ENCODE measurements at places on chromosomes 7 and 10. TPM values are rescaled to one million over a fixed set of nuclear protein-coding genes. Genes with fewer than 3 reads are reported as not detected.

Gene RHOBTB1
- 23.9 TPM for total RNA-seq

Gene CCDC126
- total RNA-seq = 15.8 TPM

Gene FAM180A
- 0.43 TPM for total RNA-seq

Gene IFIT3
- 4.5 TPM for total RNA-seq

Gene KIF11
- total RNA-seq = 19.2 TPM

Gene CYP2C19
- not detected for total RNA-seq

Gene RPP30
- total RNA-seq = 58.4 TPM

Gene MSS51
- total RNA-seq = 0.40 TPM

Gene MSMB
- total RNA-seq = not detected

Gene HOXA9
- total RNA-seq = not detected

Gene GTPBP4
- 71.1 TPM for total RNA-seq

DNA sequence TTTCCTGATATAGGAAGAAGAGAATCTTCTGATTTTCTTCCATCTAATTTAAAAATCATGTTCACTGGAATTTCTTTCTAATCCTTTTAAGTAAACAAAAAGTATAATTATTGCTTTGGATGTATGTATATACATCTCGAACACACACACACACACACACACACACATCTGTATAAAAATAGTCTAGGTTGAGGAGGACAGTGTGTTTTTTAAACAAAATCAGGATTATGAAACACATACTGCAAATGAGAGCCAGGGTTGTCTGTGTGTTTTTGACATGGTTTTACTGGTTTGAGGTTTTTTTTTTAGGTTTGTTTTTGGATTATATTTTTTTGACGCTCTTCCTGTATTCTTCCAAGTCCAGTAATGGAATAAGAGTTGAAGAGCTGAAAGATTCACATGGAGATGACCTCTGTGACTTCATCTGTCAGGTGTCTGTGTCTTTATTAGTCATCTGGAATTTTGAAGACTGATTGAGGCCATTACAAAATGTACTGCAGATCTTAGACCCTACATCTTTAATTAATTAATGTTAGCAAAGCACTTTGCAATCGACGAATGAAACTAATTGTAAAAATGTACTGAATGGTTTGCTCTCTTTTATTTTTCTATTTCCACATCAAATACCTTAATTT is 237.1 kb downstream of the SUGCT start:
- no peak for DNase-seq

DNA sequence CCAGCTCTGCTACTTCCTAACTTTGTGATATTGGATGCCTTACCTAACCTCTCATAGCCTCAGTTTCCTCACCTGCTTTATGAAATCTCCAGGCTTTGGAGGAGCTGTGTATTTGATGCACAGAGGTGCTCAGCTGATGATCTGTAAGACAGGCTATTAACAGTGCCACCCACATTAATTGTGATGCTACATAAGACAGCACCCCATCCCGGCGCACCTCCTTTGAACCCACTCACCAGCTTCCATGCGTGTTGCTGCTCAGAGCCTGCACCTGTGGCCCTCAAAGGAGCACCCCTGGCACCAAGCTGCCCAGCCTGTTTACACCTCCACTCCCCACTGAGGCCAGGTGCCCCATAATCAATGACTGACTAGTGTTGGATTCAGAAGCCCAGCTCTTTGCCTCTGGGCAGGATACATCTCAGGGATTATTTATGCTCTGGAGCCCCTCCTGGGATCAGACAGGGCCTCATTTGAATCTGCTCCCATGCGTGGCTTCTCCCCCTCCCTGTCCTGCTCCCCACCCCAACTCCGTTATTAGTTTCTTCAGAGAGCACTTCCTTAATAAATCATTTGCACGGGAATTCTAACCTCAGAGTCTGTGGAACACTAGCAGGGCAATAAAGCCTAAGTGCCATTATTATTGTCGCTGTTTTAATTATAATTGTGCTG is 87.7 kb downstream of the GFRA1 start:
- no peak for DNase-seq

GRCh38 chr7:75981453-75982305 is 12.7 kb downstream of the TMEM120A start:
- no peak for DNase-seq

DNA sequence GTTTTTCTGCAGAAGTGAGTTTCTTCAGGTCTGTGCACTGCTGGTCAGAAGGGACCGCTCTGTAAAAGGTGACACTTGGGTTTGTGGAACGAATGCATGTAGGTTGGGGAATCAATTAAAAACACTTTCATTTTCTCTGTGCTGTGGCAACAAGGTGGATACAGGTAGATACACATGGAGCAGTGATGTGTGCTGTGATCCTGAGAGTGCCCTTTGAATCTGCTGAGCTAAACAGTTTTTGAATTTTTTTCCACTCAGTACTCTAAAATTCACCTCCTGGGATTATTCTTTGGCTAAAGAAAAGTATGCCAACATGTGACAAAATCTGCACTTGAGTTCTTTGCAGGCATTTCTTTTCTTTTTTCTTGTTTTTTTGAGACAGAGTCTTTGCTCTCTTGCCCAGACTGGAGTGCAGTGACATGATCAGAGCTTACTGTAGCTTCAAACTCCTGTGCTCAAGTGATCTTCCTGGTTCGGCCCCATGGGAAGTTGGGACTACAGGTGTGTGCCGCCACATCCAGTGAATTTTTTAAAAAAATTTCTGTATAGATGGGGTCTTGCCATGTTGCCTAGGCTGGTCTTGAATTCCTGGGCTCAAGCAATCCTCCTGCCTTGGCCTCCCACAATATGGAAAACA is 338.9 kb downstream of the EXOC4 start:
- no peak for DNase-seq

DNA sequence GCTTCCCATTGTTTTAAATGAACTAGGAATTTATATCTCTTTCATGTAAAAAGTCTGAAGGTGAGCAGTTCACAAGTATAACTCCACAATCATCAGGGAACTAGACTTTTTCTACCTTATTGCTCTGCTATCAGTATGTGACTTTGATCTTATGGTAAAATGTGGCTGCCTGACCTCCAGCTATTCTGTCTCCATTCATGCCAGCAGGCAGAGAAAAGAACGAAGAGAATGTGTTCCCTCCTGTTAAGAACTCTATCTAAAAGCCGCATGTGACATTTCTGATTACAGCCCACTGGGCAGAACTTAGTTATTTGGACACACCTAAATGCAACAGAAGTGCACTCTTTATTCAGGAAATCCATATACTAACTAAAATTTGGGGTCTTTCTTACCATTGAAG is 102.8 kb upstream of the MBL2 start:
- DNase-seq = no peak

- peak; percentile 89 for DNase-seq
These were observed 1.3 kb upstream of the GRK5 start for GRCh38 chr10:119205894-119206602.

- DNase-seq = no peak
These were observed 104.3 kb downstream of the AHR start for GRCh38 chr7:17402628-17403278.

DNA sequence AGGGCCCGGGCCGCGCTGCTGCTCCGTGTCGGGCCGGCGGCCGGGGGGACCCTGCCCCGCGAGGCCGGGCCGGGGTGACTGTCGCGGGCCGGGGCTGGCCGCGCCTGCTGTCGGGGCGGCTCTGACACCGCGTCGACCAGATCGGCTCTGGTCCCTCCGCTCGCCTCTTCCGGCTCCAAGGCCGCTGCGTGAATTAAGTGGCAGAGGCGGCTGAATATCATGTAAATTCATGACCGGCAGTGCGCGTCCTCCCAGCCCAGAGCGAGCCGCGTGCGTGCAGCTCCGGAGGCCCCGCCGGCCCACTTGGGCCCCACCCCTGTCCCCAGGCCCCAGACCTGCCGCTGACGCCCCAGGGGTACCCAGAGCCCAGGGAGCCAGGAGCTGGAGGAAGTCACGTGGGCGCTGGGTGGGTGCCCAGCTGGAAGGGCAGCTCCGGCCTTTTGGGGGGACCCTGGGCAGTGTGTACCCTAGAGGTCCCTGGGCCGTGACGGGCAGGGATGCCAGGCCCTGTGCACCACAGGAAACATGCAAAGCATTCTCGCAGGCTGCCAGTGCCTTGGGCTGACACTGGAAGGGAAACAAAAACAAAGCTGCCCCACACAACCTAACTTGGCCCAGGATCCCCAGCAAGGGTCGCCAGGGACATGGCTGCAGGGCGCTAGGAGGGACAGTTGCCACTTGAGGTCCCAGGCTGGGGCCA is 584.0 kb upstream of the MKI67 start:
- DNase-seq = no peak

- DNase-seq = no peak
These were observed 5.6 kb downstream of the NPC1L1 start for GRCh38 chr7:44535348-44536064.

- DNase-seq = no peak
These were observed 64.3 kb downstream of the ZRANB1 start for GRCh38 chr10:125006188-125006680.

- DNase-seq = no peak
These were observed 15.5 kb downstream of the HIF1AN start for GRCh38 chr10:100551196-100551595.

GRCh38 chr7:43443381-43443780 is 139.5 kb upstream of the STK17A start:
- DNase-seq = no peak

- no peak for DNase-seq
These were observed 72.6 kb upstream of the ZMIZ1 start for GRCh38 chr10:78995987-78996791.

DNA sequence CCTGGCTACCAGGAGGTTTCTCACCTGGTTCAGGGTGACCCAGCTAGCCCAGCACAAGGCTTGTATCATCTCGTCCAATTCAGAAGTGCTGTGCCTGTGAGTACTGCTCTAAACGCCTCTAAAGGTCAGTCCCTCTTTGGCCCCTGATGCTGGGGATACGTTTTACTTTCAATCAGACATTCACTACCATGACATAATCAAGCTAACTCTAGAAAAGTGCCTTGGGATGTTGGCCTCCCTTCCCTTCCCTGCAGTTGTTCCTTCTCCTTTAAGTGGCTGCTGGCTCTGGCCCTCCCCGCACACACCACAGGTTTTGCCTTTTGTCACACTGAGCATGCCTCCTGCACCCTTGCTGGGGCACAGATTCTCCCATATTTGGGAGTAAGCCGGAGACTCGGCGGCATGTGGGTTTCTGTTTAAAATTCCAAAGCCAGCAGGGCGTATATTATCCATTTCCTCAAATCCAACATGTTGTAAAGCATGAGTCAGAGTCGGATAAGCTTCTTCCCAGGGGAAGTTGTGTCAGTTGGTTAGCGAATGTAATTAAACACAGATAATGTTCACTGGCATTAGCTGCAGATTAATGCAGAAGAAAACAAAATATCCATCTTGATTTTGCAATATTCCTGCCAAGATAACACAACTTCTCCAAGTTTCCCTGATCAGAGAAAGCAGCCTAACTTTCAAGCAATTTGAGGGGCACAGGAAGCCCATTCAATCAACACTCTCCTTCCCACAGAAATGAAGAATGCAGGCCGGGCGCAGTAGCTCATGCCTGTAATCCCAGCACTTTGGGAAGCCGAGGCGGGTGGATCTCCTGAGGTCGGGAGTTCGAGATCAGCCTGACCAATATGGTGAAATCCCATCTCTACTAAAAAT is 31.8 kb upstream of the VCL start:
- DNase-seq = peak; percentile 66

GRCh38 chr10:8034466-8035005 is 20.0 kb upstream of the GATA3 start:
- DNase-seq = no peak

- no peak for DNase-seq
These were observed 287.7 kb downstream of the IPMK start for GRCh38 chr10:57979956-57980355.

GRCh38 chr10:52121688-52122087 is 192.4 kb upstream of the DKK1 start:
- no peak for DNase-seq

- DNase-seq = no peak
These were observed 154.1 kb downstream of the PIP4K2A start for GRCh38 chr10:22560096-22560912.

- DNase-seq = no peak
These were observed 516.2 kb upstream of the POT1 start for GRCh38 chr7:125445836-125446235.

DNA sequence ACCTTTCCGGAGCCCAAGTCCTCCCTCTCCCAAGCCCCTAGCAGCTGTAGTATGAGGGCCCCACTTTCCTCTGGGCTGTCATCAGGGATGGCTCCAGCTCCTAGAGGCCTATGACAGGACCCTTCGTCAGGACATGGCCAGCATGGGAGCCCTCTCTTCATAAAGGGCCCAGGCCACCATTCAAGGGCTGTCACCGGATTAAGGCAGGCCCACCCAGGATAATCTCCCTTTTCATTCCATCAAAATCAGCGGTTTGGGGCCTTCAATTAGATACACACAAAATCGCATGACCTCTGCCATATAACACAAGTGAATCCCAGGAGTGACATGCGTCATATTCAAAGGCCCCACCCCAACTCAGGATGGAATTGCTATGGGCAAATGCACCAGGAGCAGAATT is 12.2 kb upstream of the GDF10 start:
- no peak for DNase-seq

DNA sequence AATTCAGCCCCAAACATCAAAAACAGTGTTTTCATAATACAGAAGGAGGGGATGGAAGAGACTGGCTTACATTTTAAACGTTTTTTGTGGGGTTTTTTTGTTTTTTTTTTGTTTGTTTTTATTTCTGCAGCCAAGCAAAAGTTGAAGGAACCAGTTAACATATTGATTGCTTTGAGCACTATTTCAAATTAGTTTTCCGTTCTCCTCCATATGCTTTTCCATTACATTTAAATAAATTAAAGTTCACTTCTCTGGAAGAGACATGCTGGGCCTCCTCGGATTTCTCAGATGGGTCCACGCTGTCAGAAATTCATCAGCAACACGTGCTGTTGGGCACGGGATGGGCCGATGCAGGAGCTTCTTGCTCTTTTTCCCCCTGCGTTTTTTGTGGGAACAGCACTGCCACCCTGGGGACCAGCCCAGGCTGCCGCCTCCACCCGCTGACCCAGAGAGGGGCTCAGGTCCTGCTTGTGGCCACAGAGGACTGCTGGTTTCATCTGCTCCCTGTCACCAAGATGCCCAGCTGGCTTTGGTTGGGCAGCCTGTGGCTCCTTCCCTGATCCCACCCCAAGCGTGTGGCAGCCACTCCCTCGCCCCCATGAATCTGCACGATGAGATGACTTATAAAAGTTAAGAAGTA is 67.7 kb upstream of the CHST15 start:
- no peak for DNase-seq

- no peak for DNase-seq
These were observed 32.0 kb downstream of the AMZ1 start for GRCh38 chr7:2720024-2720423.

Measured in SK-MEL-5 (cell line).